ENCODE measurements at places on chromosomes 3 and 15.
A peak's percentile ranks its signal among the peaks of the same experiment; 100 is the strongest.

GRCh38 chr3:52253314-52254304 lies 8.1 kb downstream of the PPM1M start:
- no peak for DNase-seq

- DNase-seq: peak; percentile 9
These were observed 728 bp downstream of the CRTC3 start for GRCh38 chr15:90530250-90531051.

GRCh38 chr15:99762288-99762687 lies 29.1 kb upstream of the LYSMD4 start:
- DNase-seq: no peak

DNA sequence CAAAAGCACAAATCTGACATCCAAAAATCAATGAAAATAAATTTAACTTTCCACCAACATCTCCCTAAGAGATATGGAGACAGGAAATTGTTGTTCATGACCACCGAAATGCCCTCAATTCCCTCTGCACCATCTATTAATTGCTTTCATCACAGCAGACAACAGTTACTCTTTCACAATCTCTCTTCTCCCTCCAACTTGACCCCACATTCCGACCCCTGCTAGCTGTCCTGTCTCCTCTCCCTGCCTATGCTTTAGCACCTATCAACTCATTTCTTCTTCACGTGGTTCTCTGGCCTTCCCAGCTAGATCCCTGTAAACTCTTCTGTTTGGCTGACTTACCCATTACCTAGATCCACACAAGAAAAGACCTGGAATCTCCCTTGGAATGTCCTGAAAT lies 173.9 kb upstream of the ADAMTS9 start:
- no peak for DNase-seq

DNA sequence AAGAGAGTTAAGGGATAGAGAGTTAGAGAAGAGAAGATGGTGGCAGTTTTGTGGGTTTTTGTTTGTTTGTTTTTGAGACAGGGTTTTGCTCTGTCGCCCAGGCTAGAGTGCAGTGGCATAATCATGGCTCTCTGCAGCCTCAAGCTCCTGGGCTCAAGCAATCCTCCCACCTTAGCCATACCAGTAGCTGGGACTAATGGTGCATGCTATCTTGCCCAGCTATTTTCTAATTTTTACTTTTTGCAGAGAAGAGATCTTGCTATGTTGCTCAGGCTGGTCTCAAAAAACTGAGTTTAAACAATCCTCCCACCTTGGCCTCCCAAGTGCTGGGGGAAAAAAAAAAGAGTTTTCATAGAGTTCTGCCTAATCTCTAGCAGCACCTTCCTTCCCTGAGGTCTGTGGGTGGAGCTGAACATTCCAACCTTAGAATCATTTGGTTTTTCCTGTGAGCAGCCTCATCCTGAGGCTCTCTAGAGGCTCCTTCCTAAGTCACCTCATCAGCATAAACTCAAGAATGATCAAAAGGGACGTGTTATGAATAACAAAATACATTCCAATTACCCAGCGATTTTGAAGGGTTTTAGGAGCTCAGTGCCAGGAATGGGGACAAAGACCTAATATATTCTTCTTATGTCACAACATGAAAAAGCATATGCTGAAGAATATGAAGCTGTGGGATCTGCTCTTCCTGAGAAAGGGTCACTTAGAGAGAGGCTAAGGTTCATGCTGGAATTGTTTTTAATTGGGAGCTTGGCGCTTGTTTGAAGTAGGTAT lies 180.6 kb downstream of the LSAMP start:
- DNase-seq: no peak

Measured in stimulated activated CD8-positive, alpha-beta memory T cell treated with anti-CD3 and anti-CD28 coated beads, Interleukin-4, amount 100 ng/mL, for 1 hour (primary cell).